ENCODE measurements at places on chromosomes 7 and 10.

- peak; percentile 50 for DNase-seq
Measured at GRCh38 chr7:26199301-26200037, 1.1 kb downstream of the HNRNPA2B1 start.

DNA sequence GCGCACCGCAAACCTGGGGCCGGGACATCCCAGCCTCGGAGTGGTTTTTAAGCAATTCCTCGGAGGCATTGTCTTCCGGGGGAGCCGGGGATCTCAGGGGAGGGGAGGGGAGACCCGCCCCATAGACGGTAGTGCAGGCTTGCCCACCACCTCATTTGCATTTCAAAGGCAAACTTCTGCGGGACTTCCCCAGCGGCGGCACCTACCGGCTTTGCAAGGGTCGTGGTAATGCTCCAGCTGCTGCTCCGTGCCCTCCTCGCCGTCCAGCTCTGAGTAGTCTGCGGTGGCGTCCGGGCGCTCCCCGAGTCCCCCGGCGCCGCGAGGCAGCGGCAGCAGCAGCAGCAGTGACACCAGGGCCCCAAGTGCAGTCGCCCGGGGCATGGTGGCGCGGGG, 425 bp downstream of the TLL2 start:
- no peak for DNase-seq

DNA sequence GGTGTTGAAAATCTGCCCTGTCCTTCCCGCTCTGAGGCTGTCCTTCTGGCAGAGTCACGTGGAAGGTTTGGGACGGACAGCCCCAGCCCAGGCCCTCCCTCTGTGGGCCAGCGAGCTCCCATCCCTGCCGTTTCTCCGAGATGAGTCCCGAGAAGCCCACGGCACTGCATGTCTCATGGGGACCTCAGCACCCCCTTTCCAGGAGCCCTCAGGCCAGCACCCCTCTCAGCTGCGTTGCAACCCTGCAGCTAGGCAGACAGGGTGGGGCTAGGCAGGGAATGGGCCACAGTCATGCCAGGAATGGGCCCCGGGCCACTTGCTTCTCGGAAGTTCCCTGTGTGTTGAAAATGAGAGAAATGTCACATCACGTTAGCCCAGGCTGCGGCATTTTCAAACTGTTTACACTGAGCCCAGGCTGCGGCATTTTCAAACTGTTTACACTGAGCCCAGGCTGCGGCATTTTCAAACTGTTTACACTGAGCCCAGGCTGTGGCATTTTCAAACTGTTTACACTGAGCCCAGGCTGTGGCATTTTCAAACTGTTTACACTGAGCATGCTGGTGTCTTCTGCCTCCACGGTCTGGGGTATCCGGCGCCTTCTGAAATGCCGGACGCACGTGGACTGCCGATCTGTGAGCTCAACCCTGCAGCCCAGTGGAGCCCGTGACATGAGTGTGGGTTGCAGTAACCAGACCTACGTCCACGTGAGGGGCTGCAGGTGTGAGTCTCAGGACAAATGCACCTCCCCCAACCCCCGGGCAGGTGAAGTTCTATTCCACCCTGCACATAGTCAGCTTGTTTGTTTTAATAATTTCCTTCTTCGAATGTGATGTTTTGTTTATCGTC, 42.6 kb downstream of the FAM20C start:
- DNase-seq, result no peak

DNA sequence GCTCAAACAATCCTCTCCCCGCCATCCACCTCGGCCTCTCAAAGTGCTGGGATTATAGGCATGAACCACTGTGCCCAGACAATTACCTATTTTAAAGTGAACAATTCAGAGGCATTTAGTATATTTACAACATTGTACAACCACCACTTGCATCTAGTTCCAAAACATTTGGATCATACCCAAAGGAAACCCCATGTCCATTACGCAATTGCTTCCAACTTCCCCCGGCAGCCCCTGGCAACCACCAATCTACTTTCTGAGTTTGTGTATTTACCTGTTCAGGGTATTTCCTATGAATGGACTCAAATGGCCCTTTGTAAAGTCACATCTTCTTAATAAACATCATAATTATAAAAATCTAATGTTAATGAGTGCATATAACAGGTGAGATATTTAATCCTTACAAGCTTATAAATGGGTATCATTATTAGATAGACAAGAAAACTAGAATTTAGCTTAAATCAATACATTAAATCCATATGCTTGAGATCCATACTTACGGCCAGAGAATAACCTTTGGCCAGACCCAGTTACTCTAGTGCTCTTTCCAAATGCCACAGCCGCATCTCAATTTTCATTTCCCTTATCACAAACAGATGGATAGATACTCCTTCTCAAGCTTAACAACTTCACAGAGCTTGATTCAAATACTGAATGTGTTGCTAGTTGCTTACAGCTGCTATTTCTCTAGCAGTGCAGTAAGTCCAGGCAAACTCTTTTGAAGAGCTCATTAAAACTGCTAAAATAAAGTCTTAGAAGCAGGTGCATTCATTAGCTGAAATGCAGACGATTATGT, 133.4 kb upstream of the MKLN1 start:
- DNase-seq, result no peak

DNA sequence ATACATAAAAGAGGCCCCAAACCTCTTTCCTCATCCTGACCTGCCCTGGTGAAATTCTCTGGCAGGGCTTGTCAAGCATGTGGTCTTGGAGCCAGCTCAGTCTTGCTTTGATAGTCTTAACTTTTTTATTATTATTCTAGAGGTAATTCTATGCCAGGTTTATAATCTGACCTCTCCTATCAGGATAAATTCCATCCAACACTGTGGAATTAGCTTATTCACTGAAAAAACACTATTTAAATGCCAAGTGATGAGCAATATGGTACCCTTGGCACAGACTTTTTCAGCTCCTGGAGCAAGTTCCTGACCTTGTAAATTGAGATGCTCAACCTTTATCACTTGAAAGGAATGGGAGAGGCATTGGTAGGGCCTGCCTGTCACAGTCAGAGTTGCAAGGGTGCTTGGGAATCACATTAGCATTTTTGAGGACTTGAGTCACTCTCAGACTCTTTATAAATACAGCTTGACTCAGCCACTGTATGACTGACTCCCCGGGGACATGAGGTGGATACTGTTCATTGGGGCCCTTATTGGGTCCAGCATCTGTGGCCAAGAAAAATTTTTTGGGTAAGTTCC, at the start of gene CPA4:
TSS of gene CPA4 (plus strand) at position 480 of the 576 bp plus-strand sequence. CDS start at position 500, 20 bp downstream.
- no peak for DNase-seq

- DNase-seq, result no peak
Measured at GRCh38 chr10:31490858-31491504, 172.0 kb downstream of the ZEB1 start.

- DNase-seq, result no peak
Measured at GRCh38 chr10:99930731-99931550, 78.8 kb downstream of the DNMBP start.

GRCh38 chr7:51029701-51030191, 247.1 kb upstream of the GRB10 start:
- no peak for DNase-seq

DNA sequence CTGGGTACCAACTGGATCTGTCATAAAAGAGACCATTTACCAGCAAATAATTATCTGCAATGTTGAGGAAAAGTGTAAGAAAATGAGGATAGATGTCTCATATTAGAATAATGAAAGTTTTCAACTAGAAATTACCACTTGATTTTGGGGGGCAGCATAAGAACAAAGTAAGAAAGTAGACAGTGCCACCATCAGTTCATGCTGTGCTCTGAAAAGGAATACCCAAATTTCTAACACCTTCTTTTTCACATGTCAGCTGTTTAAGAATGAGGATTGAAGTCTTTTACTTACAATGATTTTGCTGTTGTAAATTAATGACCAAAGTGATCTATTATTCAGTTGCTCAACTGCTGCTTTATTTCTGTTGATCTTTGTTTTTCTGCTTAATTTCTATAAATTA, 578.3 kb downstream of the ETV1 start:
- no peak for DNase-seq

- no peak for DNase-seq
Measured at GRCh38 chr10:9688711-9689110, 1329.0 kb upstream of the CELF2 start.

GRCh38 chr7:105210721-105211205, 178.0 kb downstream of the SRPK2 start:
- no peak for DNase-seq

DNA sequence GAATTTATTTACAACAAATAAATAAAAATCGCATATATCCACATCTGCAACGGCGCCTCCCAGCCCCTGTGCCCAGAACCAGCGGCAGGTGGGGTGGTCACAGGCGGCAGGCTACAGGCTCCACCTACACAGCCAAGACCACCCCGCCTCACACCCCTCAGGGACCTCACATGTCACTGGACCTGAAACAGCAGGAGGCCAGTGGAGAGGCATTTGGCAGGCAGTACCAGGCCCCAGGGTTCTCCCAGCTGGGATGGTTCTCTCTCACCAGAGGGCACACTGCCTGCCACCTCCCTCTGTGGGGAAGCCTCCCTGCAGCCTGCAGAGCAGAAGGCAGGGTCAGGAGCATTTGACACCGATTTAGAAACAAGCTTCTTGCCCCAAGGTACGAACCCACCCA, 81.5 kb downstream of the MAD1L1 start:
- DNase-seq, result no peak

- DNase-seq, result no peak
Measured at GRCh38 chr10:113053881-113054280, 103.8 kb downstream of the TCF7L2 start.

All from stimulated activated CD4-positive, alpha-beta T cell treated with anti-CD3 and anti-CD28 coated beads, Interleukin-12 subunit alpha, Interleukin-12 subunit beta, amount 100 ng/mL, for 48 hours (primary cell).